ENCODE measurements at places on chromosomes 5 and 9.
A peak's percentile ranks its signal among the peaks of the same experiment; 100 is the strongest.

GRCh38 chr5:134845335-134845851, 375 bp upstream of the C5orf24 start:
- DNase-seq: peak; percentile 30

DNA sequence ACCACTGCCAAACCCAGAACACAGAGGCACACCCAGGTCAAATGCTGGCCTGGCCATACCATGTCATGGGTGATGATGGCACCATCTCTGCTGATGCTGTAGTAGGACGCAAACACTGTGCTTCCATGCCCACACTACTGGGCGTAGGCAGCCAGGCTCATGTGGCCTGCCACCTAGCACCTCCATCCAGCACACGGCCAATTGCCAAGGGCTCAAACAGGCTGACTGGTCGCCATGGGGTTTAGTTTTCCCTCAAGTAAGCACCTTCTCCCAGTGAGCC, 39.4 kb downstream of the BICD2 start:
- DNase-seq: no peak

- peak; percentile 49 for DNase-seq
Measured at GRCh38 chr9:91207729-91208418, 153.8 kb downstream of the AUH start.

DNA sequence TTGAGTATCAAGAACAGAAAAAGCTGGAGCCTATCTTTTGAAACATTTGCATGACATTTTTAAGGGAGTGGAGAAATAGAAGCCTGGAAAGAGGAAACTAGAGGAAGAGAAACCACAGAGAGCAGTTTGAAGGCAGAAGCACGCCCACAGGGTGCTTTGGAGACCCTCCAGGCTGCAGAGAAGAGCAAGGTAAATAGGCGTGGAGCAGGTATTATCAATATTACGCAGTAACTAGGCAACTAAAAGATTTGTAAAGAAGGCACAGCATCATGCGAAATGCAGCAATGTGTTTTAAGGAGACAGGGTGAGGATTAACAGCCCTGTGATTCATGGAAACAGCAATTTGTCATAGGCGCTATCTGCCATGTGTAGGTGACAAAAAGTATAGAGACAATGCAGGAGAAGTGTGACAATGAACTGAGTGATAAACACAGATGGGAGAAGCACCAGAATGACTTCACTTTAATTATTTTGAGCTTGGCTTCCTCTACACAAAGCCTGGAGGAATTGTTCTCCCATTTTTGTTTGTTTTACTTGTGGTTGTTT, 281.2 kb downstream of the BRINP1 start:
- no peak for DNase-seq

GRCh38 chr5:179343719-179344430, 1.4 kb downstream of the ADAMTS2 start:
- peak; percentile 60 for DNase-seq

- no peak for DNase-seq
Measured at GRCh38 chr9:4831119-4831518, 38.4 kb downstream of the RCL1 start.

DNA sequence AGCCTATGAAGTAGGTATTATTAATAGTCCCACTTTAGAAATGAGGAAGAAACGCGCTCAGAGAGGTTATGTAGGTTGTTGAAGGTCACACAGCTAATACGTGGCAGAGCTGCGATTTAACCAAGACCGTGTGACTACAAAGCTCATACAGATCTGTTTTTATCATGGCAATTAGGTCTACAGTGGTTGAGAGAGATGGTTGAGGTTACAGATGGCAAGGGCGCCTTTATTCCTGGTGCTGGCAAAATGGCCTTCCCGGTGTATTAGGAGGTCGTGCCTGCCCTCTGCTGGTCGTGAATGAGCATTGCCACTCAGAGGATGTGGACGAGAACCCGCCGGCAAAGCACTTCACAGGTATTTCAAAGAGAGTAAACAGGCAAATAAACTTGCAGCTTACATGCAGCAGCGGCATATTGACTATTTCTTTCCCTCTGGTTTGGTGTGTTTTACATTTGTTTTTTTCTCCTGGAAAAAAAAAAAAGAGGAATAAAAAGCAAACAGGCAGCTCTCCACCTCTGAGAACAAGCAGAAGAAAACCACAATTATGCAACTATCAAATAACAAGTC, 65.3 kb upstream of the EGFLAM start:
- peak; percentile 40 for DNase-seq

DNA sequence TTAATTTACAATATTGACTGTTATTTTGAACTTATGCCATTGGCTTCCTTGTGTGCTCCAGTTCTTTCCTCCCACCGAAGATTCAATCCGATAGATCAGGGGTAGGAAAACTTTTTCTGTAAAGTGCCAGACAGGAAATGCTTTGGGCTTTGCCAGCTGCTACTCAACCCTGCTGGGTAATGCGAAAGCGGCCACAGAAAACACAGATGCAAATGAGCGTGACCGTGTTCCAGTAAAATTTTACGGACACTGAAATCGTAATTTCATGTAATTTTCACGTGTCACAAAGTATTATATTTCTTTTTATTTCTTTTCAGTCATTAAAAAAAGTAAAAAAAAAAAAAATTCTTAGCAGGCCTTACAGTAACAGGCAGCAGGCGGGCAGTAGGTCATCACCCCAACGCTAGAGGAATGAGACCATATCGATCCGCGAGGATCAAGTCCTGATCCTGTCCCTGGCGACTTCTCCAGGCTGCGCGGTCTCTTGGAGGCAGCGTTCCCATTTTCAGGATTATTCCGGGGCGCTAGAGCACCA, 599 bp downstream of the NMRK1 start:
- peak; percentile 41 for DNase-seq

- DNase-seq: no peak
Measured at GRCh38 chr9:109935406-109936087, 155.5 kb downstream of the PALM2AKAP2 start.

GRCh38 chr9:123129423-123129822, 96.0 kb downstream of the GPR21 start:
- DNase-seq: no peak
